Omental fat pad (tissue), 4 donors: ENCODE measurements at places on chromosomes 4 and X. TPM values are rescaled to one million over a fixed set of nuclear protein-coding genes. Genes with fewer than 3 reads are reported as not detected.

DNA sequence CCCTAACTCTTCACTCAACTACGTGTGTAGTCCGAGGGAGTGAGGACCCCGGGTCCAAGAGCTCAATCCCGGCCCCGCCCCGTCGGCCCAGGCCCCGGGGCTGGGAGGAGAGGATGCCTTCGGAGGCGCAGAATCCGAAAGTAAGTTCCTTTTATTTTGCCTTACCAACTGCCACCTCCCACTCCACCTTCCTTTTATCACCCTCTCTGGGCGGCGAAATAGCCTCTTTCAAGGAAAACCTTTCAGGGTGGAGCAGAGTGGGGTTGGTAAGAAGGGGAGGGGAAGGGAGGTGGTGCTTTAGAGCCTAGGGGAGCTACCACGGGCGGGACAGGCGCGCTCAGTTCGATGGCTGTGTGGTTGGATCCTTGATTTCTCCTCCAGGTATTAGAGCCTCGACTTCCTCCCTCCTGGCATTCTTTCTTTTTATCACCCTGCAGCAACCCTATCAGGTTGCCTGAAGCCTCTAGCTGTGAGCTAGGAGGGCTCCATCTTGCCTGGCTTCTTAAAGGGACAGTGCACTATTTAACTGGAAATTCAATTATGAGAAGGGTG, 191.2 kb downstream of the RRAGB start:
- no peak for DNase-seq

The ADH1C gene
- 7.7 TPM for total RNA-seq

The STPG2 gene
- not detected for total RNA-seq

DNA sequence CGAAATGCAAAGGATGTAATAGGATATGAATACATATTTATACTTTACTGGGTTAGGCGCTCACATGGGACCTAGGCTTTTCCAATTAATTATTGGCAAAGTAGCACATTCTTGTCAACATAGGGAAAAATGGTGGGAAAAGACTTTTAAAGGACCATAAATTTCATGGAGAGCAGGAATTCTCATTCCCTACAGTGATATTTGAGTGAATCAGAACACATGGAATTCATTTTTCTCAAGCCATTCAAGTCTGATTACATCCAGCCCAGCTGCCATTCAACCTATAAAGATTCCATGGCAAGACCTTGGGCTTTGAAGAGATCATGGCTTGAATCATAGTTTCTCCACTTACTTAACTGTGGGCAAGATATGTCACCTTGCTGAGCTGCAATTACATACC, 150.4 kb downstream of the SOWAHB start:
- DNase-seq, result no peak

- no peak for DNase-seq
Measured at GRCh38 chr4:109072595-109072994, 229.9 kb downstream of the COL25A1 start.

DNA sequence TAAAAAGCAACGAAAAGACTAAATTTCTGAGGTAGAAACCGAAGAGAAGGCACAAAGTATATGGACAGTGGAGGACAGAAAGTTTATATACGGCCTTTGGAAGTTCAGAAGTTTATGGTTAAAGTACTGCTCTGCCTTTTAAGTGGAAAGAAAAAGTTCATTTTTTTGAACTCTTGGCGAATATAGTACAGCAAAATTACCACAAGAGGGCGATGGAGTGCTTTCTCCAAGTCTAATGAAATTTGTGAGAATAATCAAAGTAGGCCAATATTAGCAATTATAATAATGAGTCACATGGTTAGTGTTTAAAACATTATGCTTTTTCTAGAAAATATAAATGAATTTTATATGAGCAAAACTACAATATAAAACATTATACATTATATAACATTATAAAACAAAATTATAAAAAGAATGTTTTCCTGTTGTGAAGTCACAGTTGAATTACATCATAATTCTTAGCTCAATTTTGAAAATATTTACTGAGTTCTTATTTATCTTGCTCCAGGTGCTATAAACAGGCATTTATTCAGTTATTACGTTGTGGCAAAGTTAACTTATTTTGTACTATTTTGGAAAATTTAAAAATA, 136.2 kb upstream of the BMPR1B start:
- DNase-seq, result no peak
